Stimulated activated CD8-positive, alpha-beta memory T cell treated with anti-CD3 and anti-CD28 coated beads, Interleukin-7, amount 100 ng/mL, for 4 hours (primary cell): ENCODE measurements at places on chromosomes 1 and 21.

GRCh38 chr1:238191170-238191569 is 300.4 kb upstream of the ZP4 start:
- DNase-seq, result no peak

GRCh38 chr21:38183961-38184360 is 72.8 kb upstream of the KCNJ15 start:
- DNase-seq, result no peak

DNA sequence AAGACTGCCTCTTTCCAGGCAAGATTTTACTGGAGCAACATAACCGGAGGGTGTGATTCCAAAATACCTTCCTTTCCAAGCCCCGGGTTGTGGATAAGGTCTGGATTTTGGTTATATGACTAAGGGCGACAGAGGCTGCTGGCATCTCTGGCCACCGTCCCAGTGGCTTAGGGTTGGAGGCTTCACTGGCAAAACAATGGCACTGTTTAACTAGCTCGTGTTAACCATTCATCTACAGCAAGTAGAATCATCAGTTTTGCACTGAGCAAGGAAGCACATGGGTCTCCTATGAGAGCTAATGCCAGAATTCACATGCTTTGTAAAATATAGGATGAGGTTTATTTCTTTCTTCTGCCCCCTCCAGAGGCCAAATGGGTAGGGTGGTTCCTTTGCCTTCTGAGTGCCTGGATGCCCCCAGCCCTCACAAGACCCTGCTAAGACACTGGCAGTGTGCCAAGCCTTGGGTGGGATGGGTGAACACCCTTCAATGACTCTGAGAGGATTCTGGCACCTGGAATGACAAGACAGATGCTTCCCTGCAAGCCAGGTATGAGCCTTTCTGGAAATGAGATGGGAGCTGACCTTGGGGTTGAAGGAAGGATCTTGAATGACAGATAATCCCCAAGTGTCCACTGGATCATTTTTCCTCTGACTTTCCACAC is 36.8 kb downstream of the DHCR24 start:
- DNase-seq, result no peak

GRCh38 chr1:58432851-58433668 is 113.5 kb downstream of the OMA1 start:
- DNase-seq, result no peak

DNA sequence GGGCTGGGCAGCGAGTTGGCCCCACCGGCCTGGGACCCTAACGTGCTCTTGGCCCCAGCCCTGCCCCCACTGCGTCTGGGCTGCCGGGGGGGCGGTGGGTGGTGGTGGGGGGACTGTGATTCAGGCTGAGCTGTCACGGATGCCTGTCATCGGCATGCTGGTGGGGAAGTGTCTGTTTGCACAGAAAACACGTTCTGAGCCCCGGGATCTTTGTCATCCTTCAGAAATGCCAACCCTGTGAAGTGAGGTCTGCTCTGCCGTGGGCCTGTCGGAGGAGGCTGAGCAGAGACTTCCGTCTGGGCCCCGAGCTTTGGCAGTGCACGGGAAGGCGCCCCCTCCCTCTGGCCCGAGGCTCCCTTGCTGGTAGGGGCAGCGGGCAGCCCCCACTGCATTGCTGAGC is 24.3 kb upstream of the PLCH2 start:
- no peak for DNase-seq

DNA sequence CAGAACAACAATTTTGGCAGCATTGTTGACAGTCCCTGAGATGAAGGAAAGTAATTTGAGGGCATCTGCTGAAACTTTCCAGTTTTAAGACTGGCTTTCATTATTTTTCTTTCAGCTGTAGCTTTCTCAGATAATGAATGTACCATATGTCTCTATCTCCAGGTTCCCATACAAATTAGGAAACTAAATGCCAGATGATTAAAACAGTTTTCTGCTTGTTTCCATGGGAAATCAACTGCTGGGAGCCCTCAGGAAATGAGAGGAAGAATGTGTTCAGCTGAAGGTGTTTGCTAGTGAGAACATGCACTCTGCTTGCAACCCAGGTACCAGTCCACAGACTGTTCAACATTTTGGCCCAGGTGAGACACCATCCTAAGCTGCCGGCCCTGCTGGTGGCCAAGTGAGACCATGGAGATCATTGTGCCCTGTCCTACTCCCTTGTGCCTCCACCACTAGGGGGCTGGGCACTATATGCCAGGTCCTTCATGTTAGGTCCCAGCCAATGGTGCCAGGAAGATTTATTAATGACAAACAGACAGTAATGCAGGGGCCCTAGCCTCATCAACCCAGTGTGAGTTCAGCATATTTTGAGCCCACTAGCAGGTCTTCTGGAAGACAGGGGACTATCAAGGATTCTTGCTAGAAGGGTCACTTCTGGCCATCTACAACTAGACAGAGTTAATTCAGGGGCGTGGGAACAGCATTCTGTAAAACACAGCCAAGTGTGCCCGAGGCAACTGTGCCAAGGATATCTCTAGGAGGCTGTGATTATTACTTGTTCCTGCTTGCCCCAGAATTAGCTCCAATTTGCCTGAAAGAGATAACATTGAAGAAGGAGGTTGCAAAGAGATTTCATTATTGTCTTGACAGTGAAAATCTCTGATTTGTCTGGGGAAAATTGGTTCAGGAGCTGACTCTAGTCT is 17.0 kb upstream of the LRRC8C start:
- DNase-seq, result no peak

DNA sequence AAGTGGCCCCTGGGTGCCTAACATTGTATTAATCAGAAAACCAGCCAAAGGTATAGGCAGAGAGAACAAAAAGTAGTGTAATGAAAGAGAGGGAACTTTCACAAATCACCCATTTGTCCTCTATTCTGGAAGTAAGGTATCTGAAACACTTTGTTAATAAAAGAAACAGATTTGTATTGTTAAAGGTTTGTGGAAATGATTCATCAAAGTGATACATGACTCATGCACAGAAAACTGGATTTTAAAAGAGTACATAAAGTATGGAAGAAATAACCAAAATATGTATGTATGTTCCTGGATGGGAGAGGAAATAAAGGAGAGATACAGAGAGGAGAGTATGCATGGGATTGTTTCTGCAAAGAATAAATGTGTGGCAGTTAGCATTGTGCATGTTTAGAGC is 126.8 kb downstream of the RGS21 start:
- no peak for DNase-seq

- no peak for DNase-seq
Measured at GRCh38 chr1:50959303-50959912, 659 bp downstream of the FAF1 start.

DNA sequence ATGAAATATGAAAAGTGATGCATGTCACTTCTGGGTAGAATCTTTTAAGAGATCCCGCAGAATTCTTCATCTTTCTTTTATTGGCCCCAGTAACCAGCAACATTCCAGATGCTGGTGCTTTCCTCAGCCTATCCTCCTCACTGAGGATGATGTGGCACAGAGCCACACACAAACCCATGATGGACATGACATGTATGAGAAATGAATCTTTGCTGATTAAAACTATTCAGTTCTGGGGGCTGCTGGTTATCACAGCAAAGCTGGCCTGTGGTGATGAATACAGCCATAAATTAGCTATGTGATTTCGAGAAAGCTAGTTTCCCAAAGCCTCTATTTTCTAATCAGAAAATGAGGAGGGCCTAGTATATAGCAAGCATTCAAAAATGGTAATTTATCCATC is 8.3 kb upstream of the ERICH3 start:
- no peak for DNase-seq

- DNase-seq, result no peak
Measured at GRCh38 chr1:17192394-17193221, 12.3 kb upstream of the PADI1 start.

DNA sequence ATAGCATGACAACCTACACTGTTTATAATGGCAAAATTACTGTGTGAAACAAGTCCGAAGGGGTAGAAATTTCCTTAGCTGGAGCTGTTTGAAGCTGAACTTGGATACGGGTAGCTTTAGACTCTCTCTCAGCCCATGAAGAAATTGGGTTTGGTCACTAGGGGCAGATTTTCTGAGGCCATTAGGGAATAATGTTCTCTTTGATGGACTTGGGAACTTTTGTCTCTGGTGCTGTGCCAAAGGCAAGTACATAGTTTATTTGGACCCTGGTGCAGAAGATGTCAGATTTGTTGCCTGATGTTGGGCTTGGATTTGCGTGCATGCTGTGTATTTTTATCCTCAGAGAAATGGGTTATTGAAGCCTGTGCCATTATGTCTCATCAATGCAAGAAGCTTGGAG is 109.6 kb downstream of the VPS13D start:
- no peak for DNase-seq

DNA sequence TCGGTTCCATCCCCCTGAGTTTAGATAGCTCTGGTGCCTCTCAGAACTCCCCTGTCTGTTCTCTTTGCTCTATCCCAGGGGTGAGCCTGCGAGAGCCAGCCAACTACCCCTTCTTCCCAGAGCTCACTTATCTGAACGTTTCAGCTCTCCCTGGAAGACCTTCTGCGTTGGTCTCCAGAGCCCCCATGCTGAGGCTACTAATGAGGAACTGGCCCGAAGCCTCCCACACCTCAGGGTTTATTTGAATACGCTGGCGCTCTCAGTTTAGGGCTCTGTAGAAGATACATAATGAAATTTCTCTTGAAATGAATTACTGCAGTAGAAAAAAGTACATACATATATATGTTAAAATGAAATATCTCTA is 43.5 kb downstream of the TCEANC2 start:
- no peak for DNase-seq

- no peak for DNase-seq
Measured at GRCh38 chr1:244962130-244962529, 97.8 kb upstream of the HNRNPU start.

- DNase-seq, result no peak
Measured at GRCh38 chr21:46555225-46555617, 49.7 kb downstream of the S100B start.

DNA sequence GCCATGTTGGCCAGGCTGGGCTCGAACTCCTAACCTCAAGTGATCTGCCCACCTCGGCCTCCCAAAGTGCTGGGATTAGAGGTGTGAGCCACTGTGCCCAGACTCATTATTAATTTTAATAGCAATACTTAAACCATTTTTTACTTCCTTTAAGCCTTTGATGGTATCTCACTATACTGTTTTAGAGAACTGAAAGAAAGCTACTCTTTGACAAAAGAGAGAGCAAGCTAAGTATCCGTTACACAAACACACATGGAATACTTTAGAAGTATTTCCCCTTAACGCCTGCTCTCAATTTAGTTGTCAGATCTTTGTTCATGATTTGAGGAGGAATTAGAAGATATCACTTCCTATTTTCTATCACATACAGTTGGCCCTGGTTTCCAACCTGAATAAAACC is 189.4 kb downstream of the COP1 start:
- no peak for DNase-seq

DNA sequence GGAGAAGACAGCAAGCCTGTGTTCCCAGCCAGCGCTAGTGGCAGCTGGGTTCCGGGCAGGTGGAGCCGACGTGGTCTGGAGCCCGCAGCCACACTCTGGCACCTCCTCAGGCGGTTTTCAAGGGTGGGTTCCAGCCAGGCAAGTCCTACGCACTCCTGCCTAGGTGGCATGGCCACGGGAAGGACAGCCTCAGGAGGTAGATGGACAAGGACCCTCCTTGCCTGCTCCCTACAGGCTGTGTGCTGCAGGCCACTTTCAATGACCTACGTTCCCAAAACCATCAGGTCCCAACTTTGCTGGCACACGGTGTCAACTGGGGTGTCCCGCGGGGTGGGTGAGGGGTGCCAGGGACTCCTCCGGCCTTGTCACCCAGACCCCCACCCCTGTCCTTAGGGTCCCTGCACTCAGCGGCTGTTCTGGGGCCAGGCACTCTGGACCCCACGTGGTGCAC is 6.7 kb upstream of the PTGER3 start:
- DNase-seq, result no peak

DNA sequence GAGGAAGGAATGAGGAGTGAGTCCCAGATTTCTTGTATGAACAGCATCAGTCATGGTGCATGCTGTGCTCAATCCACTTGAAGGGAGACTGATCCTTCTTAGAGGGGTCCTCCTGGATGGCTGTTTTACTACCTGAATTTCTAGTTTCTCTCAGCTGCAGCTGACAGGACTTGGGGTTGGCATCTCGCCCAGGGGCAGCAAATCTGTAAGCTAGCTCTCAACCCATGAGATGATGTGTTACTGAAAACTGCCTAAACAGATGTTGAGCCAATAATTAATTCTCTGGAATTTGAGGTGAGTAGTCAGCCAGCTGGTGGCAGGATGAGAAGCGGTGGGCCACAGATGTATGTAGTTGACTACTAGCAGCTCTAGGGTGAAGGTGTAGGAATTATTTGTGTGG is 19.6 kb downstream of the BACH1 start:
- no peak for DNase-seq

DNA sequence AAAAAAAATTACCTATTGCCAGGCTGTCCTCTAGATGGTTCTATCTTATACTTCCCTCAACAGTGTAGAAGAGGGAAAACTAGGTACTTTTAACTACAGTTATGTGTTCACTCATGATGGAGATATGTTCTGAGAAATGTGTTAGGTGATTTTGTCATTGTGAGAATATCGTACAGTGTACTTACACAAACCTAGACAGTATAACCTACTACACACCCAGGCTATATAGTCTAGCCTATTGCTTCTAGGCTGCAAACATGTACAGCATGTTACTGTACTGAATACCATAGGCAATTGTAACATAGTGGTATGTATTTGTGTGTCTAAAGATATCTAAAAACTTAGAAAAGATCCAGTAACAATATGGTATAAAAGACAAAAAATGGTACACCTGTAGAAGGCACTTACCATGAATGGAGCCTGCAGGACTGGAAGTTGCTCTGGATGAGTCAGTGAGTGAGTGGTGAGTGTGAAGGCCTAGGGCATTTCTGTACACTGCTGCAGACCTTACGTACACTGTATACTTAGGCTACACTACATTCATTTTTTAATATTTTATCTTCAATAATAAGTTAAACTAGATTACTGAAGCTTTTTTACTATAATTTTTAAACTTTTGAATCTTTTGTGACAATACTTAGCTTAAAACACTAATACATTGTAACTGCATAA is 13.2 kb downstream of the MGST3 start:
- DNase-seq, result no peak

GRCh38 chr1:47855230-47855629 is 142.0 kb downstream of the TRABD2B start:
- no peak for DNase-seq

- DNase-seq, result no peak
Measured at GRCh38 chr1:9760824-9761223, 62.9 kb downstream of the CLSTN1 start.
